ENCODE measurements at places on chromosomes 5 and 9. TPM values are rescaled to one million over a fixed set of nuclear protein-coding genes. Genes with fewer than 3 reads are reported as not detected.

LSM11 gene
- 5.6 TPM for total RNA-seq

TMEM267 gene
- 21.2 TPM for total RNA-seq

SKP1 gene
- 164 TPM for total RNA-seq

CNTFR gene
- total RNA-seq, result not detected

CDX1 gene
- under 0.01 TPM for total RNA-seq

INSL4 gene
- not detected for total RNA-seq

RBM18 gene
- 9.3 TPM for total RNA-seq

FBP1 gene
- total RNA-seq, result not detected

CD74 gene
- 0.32 TPM for total RNA-seq

NDUFA8 gene
- total RNA-seq, result 27.4 TPM

NEUROG1 gene
- not detected for total RNA-seq

SLC25A51 gene
- total RNA-seq, result 103 TPM

CER1 gene
- not detected for total RNA-seq

CDH6 gene
- total RNA-seq, result 3.9 TPM

TMC1 gene
- 1.3 TPM for total RNA-seq

CDC20B gene
- total RNA-seq, result not detected

KIF27 gene
- 2.9 TPM for total RNA-seq

- DNase-seq, result peak; percentile 18
Measured at GRCh38 chr5:172113036-172113435, 75.0 kb downstream of the STK10 start.

DNA sequence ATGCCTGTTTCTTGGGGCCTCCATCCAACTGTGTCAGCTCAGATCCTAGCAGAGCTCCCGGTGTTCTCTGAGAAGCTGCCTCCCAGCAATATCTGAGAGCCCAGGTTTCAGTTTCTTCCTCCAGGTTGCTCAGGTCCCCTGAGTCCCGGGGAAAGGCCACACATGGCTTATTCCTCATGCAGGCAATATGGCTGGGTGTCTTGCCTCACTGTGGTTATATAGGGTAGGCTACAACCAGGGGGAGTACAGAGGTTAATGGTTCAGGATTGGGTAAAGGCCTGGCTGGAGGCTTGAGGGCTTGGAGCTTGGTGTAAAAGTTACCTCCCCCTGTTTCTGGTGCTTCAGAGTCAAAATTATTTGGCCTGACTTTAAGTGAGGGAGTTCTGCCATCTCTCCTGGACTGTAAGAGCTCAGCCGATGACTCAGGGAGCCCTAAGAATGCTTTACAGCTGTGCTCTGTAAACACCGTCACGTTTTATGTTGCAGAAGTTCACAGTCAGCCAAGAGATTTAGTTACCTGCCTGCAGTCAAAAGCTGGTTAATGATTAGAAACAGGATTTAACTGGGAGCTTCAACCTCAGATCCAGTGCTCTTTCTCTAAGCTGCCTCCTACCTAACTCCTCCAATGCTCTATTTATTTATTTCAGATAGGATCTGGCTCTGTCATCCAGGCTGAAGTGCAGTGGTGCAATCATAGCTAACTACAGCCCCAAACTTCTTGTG lies 24.3 kb upstream of the UBAP2 start:
- peak; percentile 89 for DNase-seq

DNA sequence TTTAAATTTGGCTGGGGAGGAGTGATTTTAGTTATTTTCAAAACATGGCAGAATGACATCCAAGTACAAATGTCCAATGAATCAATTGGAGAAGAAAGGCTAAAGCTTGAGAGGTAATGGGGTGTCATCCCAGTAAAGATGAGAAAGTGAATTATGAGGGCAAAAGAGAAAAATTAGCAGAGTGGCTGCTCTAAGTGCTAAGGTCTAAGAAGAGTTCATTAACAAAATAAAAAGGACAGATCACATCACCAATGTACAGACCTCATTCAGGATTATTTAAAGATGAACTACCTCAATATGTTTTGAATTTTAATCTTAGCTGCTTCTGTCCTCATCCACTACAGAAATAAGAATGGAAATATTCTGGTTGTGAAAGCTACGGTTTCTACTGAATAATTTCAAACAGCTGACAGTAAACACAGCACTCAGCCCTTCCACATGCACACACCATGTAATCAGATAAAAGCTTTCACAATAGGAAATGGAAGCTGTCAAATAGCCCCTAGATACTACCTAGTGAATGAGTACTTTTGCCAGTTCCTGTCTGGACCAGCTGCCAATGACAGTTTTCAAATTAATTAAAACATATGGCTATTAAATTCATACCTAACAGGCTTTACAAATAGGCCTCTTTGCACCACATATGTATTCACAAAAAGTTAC lies 171.5 kb downstream of the SSBP2 start:
- peak; percentile 58 for DNase-seq

GRCh38 chr9:33044677-33045282 lies 19.7 kb downstream of the DNAJA1 start:
- peak; percentile 21 for DNase-seq

DNA sequence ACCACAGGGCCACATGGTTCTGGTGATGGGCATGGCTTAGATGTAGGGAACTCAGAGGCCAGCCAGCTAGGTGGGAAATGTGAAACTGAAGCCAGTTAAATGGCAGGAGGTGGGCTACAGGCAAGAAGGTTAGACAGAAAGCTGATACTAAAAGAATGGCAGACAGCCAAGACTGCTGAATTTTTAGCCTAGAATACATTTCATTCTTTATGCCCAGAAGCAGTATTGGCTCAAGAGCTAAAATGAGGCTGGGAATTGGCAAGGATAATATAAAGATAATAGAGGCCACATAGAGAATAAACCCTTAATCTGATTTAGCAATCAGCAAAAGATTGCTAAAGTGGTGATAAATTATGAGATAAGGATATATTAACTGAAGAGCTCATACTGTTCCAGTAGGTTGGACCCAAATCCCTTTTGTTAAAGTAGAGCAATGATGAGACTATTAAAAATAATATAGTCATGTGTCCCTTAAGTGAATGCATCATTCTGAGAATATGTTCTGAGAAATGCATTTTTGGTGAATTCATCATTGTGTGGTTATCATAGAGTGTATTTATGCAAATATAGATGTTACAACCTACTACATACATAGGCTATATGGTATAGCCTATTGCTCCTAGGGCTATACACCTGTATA lies 234.3 kb downstream of the CHSY3 start:
- DNase-seq, result no peak

GRCh38 chr5:67089200-67089725 lies 107.3 kb downstream of the CD180 start:
- peak; percentile 39 for DNase-seq

DNA sequence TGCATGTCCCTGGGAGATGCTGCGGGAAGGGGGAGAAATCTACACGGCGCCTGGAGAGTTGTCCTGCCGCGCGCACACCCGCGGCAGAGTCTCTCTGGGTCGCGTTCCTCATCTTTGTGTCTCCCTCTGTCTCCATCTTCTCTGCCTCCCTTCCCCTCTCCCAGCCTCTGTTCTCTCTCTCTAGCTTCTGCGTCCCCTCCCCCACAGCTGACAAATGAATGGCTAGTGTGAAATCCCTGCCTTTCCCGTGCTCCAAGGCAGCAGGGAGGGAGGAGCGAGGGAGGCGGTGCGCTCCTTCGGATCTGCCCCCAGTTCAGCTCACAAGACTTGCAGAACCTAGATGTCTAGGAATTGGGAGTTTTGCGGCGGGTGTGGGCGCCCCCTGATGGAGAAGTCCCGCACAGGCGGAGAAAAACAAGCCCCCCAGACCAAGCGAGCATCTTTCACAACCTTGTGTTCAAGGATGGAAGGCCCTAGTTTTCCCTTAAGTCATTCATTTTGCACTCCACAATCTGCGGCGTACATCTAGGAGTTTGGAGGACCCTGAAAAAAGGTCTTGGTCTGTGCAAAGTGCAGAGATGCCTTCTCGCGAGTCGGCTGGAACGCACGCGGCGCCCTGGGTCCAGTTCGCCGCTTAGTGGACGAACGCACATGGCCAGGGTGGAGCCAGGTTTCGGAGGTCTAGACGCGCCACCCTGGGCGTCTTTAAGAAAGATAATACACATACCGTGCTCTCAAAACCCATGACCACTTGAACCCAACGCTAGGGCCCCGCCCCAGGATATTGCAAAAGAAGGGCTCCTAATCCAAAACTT lies 2.0 kb downstream of the VCAN start:
- DNase-seq, result peak; percentile 99

GRCh38 chr5:132020568-132021339 lies 9.3 kb upstream of the ACSL6 start:
- no peak for DNase-seq

- no peak for DNase-seq
Measured at GRCh38 chr9:1267581-1267980, 217.4 kb downstream of the DMRT2 start.

- no peak for DNase-seq
Measured at GRCh38 chr5:114948363-114948762, 221.3 kb downstream of the TRIM36 start.

DNA sequence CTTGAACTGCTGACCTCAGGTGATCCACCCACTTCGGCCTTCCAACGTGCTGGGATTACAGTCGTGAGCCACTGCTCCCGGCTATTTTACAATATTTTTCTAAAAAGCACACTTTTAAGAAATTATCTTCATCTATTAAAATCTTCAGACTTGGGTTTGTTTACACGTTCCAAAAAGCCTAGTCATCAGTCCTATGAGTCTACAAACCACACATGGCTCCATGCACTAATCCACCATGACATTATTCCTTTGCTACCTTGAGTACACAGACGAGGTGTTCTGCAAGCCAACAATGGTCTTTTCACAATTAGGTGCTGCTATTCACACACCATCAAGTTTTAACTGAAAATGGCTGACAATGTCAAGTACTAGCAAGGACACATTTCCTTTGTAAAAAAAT lies 41.0 kb downstream of the TRPM6 start:
- peak; percentile 10 for DNase-seq

- DNase-seq, result no peak
Measured at GRCh38 chr5:1179383-1179715, 22.0 kb upstream of the SLC6A19 start.

DNA sequence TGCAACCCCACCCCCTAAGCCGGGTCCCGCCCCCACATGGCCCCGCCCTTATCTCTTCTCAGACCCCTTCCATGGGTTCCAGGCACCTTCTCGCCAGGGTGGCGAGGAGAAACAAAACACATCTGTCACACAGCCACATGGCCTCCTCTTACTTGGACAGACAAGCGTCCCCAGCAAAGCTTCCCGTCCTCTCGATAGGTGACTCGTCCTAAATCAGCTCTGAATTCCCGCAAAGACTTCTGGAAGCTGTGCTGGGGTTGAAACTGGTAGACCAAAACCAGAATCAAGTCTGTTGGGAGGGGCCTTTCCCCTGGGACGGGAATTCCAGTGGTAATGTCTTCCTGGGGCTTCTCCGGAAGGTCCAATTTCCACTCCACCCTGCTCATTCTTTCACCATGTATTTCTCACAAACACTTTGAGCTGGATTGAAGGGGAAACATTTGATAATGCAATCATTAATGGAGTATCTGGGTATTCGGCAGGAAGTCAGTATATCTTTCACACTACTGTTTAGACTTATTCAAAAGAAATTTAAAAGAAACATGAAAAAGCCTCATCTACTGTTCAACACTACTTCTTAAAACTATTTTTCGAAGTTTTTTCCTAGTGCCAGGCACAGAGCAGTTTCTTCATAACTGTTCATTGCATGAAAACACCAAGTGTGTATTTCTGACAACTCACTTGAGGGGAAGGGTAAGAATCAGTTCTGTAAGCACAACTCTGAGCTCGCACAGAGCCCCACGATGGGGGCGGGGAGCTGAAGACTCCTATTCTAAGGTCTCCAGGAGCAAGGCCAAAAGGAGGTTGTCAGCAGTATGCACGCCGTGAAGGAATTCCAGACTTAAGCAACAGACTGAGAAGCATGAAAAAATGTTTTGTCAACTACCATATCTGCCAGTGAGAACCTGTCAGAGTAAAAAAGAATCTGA lies 644 bp upstream of the CTNNAL1 start:
- DNase-seq, result peak; percentile 70

DNA sequence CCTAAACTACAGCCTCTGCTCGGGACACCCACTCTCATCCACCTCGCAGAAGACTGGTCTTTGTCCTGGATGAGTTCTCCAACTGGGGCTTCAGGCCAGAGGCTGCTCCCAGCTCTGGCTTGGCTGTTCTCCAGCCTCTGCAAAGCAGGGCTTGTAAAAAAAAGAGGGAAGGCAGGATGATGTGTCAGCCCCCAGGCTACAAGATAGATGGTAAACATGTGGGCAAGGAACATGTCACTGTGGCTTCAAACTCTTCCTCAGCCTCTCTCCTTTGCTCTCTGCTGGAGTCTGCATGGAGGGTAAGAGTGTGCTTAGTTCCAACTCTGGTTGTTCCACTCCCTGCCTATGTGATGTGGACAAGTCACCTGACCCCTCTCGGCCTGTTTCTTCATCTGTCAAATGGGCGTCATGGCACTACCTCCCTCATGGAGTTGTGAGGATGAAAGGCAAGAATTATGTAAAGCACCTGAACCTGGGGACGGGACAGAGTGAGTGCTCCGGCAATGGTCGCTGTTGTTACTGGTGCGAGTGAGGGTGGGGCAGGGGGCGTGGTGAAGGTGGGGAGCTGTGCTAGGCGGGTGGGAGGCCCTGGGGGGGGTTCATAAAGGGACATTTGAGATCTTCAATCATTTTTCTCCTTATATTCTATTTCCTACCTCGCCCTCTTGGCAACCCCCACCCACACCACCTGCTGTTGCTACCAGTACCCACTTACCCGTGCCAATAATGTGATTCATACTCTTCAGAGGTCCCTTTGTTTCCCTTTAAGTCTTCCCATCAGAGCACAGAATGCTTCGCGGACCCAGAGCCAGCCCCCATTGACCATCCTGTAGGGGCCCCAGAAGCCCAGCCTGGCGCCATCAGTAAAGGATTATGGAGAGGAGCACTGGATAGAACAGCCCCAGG lies 6.8 kb upstream of the ZNF79 start:
- peak; percentile 65 for DNase-seq

DNA sequence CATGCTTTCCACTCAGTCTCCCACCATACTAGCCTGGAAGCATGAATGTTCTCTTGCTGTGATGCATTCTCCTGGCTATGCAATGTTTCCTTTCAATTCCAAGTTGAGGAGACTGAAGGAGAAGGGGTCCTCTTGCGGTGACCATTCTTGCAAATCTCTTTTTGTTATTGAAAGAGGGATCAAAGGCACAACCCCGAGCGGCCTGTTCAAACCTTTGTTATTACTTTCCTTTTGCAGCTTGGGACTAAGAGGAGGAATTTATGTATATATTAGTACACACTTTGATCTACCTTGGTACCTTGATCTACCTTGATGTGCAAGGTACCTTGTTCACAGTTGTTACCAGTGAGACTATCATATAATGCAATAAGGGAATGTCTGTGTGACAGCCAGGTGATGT lies 147.3 kb downstream of the KCTD16 start:
- no peak for DNase-seq

DNA sequence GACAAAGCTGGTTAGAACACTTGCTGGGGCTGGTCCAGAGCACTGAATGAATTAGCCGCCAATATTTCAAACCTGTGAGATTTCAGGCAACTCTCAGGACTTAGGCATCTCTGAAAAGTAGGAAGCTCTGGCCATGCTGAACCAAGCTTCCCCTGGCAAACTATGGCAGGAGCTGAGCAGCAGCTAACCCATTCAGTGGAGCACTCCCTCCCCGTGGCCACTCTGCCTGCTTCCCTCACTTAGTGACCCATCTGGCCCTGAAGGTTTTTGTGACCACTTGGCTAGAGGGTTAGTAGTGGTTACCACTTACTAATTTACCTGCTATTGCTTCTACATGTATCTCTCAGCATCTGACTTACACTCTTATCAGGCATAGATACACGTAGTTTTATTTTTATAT lies 25.5 kb downstream of the FOXI1 start:
- no peak for DNase-seq

GRCh38 chr9:21708856-21709255 lies 93.6 kb upstream of the MTAP start:
- no peak for DNase-seq

GRCh38 chr5:116002116-116002906 lies 30.0 kb upstream of the ARL14EPL start:
- peak; percentile 33 for DNase-seq
